Activated CD4-positive, alpha-beta T cell treated with anti-CD3 and anti-CD28 coated beads, Interleukin-2, amount 50 U/mL, for 1 hour (primary cell): ENCODE measurements at places on chromosomes 16 and 17.

- DNase-seq: no peak
Measured at GRCh38 chr17:33832262-33832661, 422.8 kb upstream of the CCL2 start.

DNA sequence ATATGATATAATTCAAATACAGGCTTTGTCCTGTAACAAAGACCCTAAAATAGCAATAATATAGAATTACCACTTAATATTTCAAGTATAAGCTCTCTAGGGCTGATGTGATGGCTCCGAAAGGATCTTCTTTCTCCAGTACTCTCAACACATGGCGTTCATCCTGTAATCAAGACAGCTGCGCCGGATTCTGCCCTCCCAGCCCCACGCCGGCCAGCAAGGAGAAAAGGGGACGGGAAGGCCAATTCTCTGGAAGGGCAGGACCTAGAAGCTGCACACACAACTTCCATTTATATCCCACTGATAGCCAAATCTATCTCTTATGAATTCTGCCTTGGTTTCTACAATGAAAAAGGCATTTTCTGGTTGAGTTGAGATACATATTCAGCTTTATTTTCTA is 32.0 kb downstream of the CCDC182 start:
- DNase-seq: no peak

- DNase-seq: no peak
Measured at GRCh38 chr17:74768069-74768762, 7.9 kb downstream of the NAT9 start.

- DNase-seq: no peak
Measured at GRCh38 chr16:83549316-83550182, 258.2 kb upstream of the HSBP1 start.

- DNase-seq: no peak
Measured at GRCh38 chr16:90004577-90004976, 14.7 kb downstream of the DBNDD1 start.

DNA sequence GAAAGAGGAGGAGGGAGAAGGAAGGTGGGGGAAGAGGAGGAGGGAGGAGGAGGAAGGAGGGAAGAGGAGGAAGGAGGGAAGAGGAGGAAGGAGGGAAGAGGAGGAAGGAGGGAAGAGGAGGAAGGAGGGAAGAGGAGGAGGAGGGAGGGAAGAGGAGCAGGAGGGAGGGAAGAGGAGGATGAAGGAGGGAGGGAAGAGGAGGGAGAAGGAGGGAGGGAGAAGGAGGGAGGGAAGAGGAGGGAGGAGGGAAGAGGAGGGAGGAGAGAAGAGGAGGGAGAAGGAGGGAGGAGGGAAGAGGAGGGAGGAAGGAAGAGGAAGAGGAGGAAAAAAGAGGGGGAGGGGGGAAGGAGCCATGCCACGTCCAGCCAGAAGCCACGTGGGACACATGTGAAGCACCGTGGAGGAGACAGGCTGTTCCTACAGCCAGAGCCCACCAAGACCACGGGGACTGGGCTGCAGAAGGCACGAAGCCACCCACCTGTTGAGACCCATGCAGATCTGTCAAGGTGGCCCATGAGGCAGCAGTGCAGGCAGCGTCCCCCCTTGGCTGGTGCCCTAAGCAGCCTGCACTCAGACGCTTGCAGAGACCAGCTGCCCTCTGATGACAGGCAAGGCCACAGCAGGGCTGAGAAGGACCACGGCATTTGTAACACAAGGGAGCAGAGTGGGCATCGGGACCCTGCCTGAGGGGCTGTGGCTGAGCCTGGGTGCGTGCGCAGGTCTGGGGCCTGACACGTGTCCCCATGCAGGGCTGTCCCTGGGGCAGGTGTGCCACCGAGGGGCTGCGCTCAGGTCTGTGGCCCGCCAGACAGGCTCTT is 10.3 kb downstream of the NDUFAF8 start:
- no peak for DNase-seq
